ENCODE measurements at places on chromosomes 5 and 9. TPM values are rescaled to one million over a fixed set of nuclear protein-coding genes. Genes with fewer than 3 reads are reported as not detected.

The PDZD2 gene
- total RNA-seq: 0.16 TPM

The SH3PXD2B gene
- 15.0 TPM for total RNA-seq

The LIX1 gene
- not detected for total RNA-seq

The RANBP17 gene
- not detected for total RNA-seq

The FST gene
- total RNA-seq: 20.4 TPM

The PTGR1 gene
- total RNA-seq: 12.1 TPM

The TAF11L5 gene
- not detected for total RNA-seq

The CXCL14 gene
- total RNA-seq: not detected

The GM2A gene
- 34.2 TPM for total RNA-seq

The SPATA31A3 gene
- total RNA-seq: not detected

The ORM1 gene
- total RNA-seq: not detected

GRCh38 chr9:4059437-4059836, 240.4 kb downstream of the GLIS3 start:
- DNase-seq: no peak

DNA sequence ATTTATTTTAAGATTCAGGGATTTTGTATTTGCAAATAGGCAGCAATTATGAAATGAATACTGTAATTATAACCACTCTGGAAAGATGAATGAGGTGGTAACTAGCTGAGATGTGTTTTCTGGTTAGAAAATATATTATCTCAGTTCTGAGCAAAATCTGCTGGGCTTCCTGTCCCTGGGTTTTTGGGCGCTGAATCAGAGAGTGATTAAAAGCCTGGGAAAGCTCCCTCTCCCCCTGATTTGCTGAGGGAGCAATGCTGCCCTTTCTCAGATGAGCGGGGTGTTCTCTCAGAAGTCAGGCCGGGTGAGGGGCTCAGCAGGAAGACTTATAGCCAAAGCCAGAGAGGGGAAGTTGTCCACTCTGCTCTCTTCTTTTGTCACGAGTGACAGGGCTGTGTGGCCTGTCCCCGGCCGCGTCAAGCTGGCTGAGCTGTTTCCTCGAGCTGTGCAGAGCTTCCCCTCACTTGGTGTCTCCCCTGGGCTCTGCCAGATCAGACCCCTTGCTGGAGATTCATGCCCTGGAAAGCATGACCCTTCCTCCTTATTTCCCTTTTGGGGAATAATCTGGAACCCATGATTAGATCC, 39.8 kb upstream of the PITX1 start:
- peak; percentile 72 for DNase-seq

GRCh38 chr9:92429836-92430235, 5.6 kb upstream of the OMD start:
- no peak for DNase-seq

DNA sequence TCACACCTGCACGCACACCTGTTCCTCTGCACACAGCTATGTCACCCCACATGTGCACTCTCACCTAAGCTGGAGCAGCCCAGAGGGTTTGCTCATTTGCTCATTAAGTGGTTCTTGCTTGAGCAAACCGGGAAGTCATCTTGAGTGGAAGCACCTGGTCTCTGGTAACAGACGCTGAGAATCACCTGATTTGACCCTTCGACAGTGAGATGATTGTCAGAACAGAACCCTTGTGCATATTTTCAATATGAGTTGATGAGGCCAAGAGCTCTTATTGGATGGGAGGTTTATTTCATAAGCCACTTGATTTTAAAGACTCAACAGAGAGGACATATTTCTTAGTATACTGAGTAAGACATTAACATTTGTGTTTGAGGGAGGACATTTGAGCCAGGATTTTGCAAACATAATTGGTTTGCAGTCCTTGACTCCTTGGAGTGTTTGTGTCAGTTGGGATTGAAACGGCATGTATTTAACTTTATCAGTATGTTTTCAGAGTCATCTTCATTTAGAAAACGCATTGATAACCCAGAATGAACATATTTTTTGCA, 22.1 kb upstream of the LPCAT1 start:
- no peak for DNase-seq

- DNase-seq: no peak
Observed at GRCh38 chr5:77423022-77423750, 68.9 kb downstream of the WDR41 start.

DNA sequence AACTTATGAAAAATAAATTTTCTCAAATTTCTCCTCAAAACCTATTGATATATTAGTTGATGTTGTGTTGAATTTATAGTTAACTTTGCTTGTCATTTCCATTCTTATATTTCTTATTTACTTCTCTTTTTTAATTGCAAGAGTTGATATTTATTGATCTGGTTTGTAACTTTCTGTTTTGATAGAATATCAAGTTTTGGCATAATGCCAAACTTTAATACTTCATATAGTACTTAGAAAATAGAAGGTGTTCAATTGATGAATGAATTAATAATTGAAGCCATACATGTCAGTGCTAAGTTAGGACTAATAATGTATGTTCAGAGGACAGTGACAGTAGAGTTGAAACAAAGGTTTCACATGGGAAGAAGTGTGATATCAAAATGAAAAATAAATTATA, 27.9 kb downstream of the ERCC6L2 start:
- DNase-seq: no peak

DNA sequence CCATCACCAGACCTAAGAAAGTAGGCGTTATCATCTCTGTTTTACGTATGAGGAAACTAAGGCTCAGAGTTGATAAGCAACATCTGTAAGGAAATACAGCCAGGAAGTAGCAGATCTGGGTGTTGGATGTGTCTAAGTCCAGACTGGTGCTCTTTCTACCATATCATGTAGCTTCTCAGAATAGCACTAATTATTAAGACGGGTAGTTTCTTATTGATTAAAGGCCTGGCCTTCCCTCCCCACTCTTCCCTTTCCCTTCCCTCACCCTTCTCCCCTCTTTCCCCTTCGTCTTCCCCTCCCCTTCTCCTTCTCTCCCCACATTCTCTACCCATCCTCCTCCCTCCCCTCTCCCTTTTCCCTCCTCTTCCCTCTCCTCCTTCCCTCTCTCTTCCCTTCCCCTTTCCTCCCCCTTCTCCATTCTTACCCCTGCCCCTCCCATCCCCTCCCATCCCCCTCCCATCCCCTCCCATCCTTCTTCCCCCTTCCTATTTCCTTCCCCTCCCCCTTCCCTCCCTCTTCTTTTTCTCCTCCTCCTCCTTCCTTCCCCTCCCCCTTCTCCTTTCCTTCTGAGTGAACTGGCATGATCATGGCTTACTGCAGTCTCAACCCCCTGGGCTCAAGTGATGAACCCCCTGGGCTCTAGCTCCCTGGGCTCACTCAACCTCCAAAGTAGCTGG, 79.4 kb downstream of the SNX24 start:
- DNase-seq: no peak

- no peak for DNase-seq
Observed at GRCh38 chr5:150598821-150599273, 41.6 kb upstream of the SYNPO start.
